ENCODE measurements at places on chromosomes 1 and 21. TPM values are rescaled to one million over a fixed set of nuclear protein-coding genes. Genes with fewer than 3 reads are reported as not detected.

Gene TMIGD3
- 2.4 TPM for total RNA-seq

Gene DMRTA2
- not detected for total RNA-seq

DNA sequence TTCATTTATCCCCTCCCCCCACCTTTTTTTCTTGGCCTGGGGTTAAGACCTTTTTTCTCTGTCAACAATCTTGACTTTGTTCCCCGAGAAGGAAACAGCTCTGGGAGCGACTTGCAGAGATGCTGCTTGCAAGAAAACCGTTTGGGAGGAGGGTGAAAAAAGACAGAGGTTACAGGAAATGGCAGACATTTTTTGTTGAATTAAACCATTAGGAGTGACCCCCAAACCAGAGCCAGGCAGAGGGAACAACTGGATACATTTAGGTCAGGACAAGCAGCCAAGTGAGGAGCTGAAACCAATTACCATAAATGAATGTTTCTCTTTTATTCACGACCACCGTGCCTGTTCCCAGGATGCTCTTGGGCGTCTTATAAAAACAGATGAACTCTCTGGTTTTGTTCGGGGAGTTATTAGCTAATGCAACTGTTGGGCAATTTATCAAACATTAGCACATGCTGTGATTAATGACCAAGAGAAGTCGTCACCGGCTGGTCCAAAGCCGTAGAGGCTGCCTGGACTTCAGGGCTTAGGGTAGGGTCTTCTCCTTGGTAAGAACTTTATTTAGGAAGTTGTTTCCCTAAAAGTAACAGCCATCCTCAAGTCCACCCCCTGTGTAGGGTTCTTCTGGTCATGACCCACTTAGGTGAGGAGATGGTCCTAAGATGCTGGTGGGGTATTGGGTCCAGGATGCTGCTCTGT, 141.0 kb downstream of the FOXD2 start:
- H3K27me3 ChIP-seq, result no peaks in the 10 kb centered on the region
- no peak overlapping the region for H3K27ac ChIP-seq
- no peak for DNase-seq
- no peaks in the 10 kb centered on the region for H3K36me3 ChIP-seq
- no peaks in the 10 kb centered on the region for H3K4me1 ChIP-seq
- no peak overlapping the region for H3K4me3 ChIP-seq

- no peaks in the 10 kb centered on the region for H3K4me1 ChIP-seq
- H3K27me3 ChIP-seq, result peaks cover 5% of the 10 kb centered on the region
- no peaks in the 10 kb centered on the region for H3K36me3 ChIP-seq
- H3K4me3 ChIP-seq, result no peak overlapping the region
These were observed 44.4 kb downstream of the RAP1GAP start for GRCh38 chr1:21624571-21625389.

GRCh38 chr1:26959722-26960624, at the start of gene KDF1:
TSS of gene KDF1 (minus strand) at chr1:26960468. CDS start at chr1:26952380, 8,088 bp downstream.
- H3K4me1 ChIP-seq, result peaks cover 9% of the 10 kb centered on the region
- H3K27ac ChIP-seq, result no peak within 1 kb of the TSS
- peaks cover 16% of the 10 kb centered on the region for H3K27me3 ChIP-seq
- H3K36me3 ChIP-seq, result no peaks in the 10 kb centered on the region
- peak within 1 kb of the TSS; percentile 37 for H3K4me3 ChIP-seq
- no peak for DNase-seq

DNA sequence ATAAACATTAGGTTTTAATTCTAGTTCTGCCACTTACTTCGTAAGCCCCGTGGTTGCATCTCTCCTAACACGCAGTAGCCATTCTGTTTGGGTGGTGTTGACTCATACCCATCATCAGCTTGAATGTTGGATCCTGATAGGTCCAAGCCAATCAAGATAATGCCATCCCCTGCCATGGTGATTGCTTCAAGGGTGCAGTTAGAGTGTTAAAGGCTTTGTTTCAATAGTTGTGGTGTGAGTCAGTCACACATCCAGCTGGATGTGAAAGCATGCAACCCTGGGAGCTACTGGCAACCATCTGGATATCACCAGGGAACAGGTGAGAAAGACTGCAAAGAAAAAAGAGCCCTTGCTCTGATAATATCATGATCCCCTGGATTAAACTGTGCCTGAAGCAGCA, 69.1 kb downstream of the OMA1 start:
- no peaks in the 10 kb centered on the region for H3K27me3 ChIP-seq
- H3K4me1 ChIP-seq, result no peaks in the 10 kb centered on the region
- no peak overlapping the region for H3K4me3 ChIP-seq
- no peaks in the 10 kb centered on the region for H3K36me3 ChIP-seq
- DNase-seq, result no peak
- no peak overlapping the region for H3K27ac ChIP-seq

DNA sequence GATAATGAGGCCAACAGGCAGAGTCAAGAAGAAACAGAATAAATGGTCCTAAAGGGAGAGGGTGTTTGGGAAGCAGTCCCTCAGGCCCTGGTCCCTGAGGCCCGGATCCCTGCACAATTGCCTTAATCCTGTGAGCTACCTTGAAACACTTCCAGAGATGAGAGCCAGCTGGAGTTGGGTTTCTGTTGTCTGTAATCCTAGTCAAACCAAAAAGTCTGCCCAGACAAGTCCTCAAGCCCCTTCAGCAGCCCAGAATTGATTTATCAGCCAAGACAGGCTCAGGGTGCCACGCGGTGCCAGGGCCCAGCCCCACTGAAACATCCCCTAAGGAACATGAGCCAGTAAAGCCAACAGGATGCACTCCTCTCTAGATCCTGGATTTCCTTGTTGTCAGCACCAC, 16.4 kb upstream of the CLSTN1 start:
- H3K36me3 ChIP-seq, result no peaks in the 10 kb centered on the region
- H3K27me3 ChIP-seq, result no peaks in the 10 kb centered on the region
- no peak for DNase-seq
- no peak overlapping the region for H3K4me3 ChIP-seq
- no peak overlapping the region for H3K27ac ChIP-seq

DNA sequence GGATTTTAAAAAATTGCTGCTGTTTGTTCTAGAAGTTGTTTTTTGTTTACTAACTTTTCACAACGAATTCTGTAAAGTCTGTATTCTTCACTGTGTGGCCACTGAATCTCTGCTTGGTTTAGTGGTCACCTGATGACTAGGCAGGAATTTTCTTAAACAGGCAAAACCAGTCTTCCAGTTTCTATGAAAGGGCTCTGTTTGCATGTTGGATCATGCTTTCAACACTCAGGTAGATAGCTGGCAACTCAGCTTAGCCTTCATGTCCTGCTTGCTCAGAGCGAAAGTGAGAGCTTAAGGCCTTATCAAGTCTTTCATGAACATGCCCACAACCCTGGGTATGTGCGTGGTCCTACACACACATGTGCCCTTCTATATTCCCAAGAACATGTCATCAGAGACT, 52.4 kb upstream of the CCDC190 start:
- no peak overlapping the region for H3K4me3 ChIP-seq
- H3K36me3 ChIP-seq, result no peaks in the 10 kb centered on the region
- H3K4me1 ChIP-seq, result peaks cover 4% of the 10 kb centered on the region
- DNase-seq, result no peak
- H3K27ac ChIP-seq, result no peak overlapping the region

- no peaks in the 10 kb centered on the region for H3K36me3 ChIP-seq
- peaks cover 46% of the 10 kb centered on the region for H3K4me1 ChIP-seq
- DNase-seq, result peak; percentile 92
- peak overlapping the region; percentile 91 for H3K27ac ChIP-seq
These were observed 76.3 kb downstream of the ITPKB start for GRCh38 chr1:226662642-226663326.

DNA sequence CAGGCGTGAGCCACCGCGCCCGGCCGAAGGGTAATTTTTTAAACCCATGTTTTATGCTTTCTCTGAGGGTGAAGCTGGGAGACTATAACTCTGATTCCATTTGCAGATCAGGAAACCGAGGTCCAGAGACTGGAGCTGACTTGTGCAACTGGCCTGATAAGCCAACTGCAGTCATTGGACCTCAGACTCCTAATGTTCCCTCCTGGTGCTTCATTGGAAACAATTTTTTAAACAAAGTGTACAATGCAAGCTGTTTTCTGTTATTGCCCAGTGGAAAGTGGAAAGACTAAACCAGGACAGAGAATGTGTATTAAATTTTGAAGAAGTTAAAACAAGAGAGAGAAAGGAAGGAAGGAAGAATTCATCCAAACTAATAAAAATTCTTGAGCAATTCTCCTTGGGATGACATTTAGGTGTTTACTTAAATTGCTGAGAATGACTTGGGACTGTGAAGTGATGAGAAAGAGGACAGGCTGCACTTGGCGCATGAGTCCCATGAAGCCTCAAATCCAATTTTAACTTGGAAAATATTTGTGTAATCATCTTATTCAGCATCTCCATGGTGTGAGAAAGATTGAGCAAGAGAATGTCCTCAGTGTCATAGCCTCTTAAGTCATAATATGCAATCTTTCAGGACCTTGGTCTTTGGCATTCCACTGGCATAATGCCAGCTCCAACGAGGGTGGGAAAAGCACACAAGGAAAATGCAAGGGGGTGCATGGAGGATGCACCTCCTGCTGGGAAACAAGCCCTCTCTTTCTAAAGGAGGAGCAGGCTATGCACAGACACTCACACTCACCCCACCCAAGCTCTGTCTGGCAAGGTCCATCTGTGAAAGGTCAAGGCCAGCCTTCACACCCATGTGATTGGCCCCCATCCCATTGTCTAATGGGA, 342.0 kb downstream of the SIPA1L2 start:
- H3K4me1 ChIP-seq, result no peaks in the 10 kb centered on the region
- peak; percentile 68 for DNase-seq
- no peak overlapping the region for H3K27ac ChIP-seq
- no peaks in the 10 kb centered on the region for H3K27me3 ChIP-seq

- peaks cover 31% of the 10 kb centered on the region for H3K27me3 ChIP-seq
- H3K36me3 ChIP-seq, result no peaks in the 10 kb centered on the region
- no peak for DNase-seq
- H3K4me1 ChIP-seq, result peaks cover 4% of the 10 kb centered on the region
- H3K4me3 ChIP-seq, result peak overlapping the region; percentile 29
These were observed 2.4 kb downstream of the ALX3 start for GRCh38 chr1:110067893-110068645.

GRCh38 chr21:45320261-45321025, 32.7 kb upstream of the POFUT2 start:
- H3K36me3 ChIP-seq, result no peaks in the 10 kb centered on the region
- peak overlapping the region; percentile 90 for H3K27ac ChIP-seq

GRCh38 chr21:43355925-43356289, 71.0 kb downstream of the SIK1 start:
- H3K27me3 ChIP-seq, result no peaks in the 10 kb centered on the region
- no peak overlapping the region for H3K27ac ChIP-seq
- H3K4me1 ChIP-seq, result no peaks in the 10 kb centered on the region
- H3K4me3 ChIP-seq, result no peak overlapping the region

GRCh38 chr1:239186487-239186886, 199.9 kb upstream of the CHRM3 start:
- DNase-seq, result no peak
- no peak overlapping the region for H3K4me3 ChIP-seq
- H3K27me3 ChIP-seq, result no peaks in the 10 kb centered on the region
- H3K36me3 ChIP-seq, result no peaks in the 10 kb centered on the region

GRCh38 chr1:78647238-78647637, 2.4 kb upstream of the IFI44 start:
- no peak overlapping the region for H3K4me3 ChIP-seq
- H3K27ac ChIP-seq, result no peak overlapping the region
- DNase-seq, result no peak
- no peaks in the 10 kb centered on the region for H3K4me1 ChIP-seq
- no peaks in the 10 kb centered on the region for H3K36me3 ChIP-seq
